Colonic mucosa (tissue), 4 donors: ENCODE measurements at places on chromosomes 11 and 22. TPM values are rescaled to one million over a fixed set of nuclear protein-coding genes. Genes with fewer than 3 reads are reported as not detected.

The CKAP5 gene
- total RNA-seq: 105 TPM

DNA sequence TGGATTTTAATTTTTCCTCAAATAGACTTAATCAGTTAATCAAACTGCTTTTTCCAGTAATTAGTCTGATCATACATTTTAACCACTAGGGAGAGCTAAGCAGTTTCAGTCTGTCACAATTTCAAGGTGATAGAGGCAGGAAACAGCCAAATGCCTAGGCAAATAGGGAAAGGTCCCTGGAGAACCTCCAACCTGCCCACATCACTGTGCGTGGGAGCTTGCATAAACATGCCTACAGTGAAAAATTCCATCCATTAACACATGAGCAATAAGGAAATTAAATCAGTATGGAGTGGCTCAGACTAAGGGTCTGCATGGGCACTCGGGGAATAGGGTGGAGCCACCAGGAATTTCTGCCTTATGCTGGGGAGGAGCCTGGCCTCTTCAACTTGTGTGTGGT is 74.6 kb downstream of the AASDHPPT start:
- no peak for DNase-seq

GRCh38 chr11:119126675-119127268 is 5.4 kb downstream of the HINFP start:
- DNase-seq: no peak

DNA sequence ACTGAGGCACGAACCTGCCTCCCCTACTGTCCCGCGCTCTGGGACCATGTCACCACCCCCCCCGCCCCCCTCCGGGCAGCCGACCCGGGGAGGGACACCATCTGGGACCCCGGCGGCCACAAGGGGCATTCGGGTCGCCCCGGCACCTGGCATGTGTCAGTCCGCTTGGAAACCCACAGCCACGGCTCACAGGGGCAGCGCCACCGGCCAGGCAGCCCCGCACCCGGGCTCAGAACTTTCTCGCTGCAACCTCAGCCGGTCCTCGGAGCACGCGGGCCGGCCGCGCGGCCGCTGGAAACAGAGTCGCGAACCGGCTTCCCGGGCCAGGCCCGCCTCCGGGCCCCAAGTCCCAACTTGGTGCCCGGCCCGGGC is 159.9 kb upstream of the GRK3 start:
- no peak for DNase-seq

- no peak for DNase-seq
Observed at GRCh38 chr22:40094485-40094884, 83.2 kb upstream of the TNRC6B start.

- DNase-seq: no peak
Observed at GRCh38 chr11:793556-793955, 3.7 kb upstream of the CEND1 start.

GRCh38 chr22:39493759-39494158 is 8.3 kb upstream of the MIEF1 start:
- no peak for DNase-seq

DNA sequence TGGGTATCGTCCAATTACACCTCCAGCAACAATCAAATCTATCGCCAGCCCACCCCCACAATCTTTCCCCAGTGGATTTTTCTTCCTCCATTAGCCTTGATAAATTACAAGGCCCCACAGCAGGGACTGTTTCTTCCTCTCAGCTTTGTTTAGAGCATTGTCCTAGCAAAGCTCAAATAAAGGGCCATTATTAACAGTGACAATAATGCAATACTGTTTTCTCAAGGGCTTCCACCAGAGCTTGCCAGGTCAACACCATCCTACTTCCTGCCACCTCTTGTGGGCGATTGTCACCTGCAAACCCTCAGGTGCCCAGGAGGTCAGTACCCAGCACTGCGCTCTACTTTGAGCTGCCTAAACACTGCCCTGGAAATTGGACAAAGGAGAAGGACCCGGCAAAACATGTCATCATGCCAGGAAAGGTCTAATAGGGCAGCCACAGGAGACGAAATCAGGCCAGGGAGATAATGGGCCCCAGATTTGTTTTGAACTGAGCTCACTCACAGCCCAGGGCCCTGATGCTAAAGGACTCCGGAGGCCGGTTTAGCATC is 95.2 kb downstream of the ABTB2 start:
- DNase-seq: no peak
